Stimulated activated CD4-positive, alpha-beta T cell treated with anti-CD3 and anti-CD28 coated beads, Interleukin-1b, Interleukin-23, amount 100 ng/mL, for 48 hours (primary cell): ENCODE measurements at places on chromosomes 16 and 17.
A peak's percentile ranks its signal among the peaks of the same experiment; 100 is the strongest.

- DNase-seq = no peak
Observed at GRCh38 chr17:57762452-57763395, 17.6 kb upstream of the CCDC182 start.

DNA sequence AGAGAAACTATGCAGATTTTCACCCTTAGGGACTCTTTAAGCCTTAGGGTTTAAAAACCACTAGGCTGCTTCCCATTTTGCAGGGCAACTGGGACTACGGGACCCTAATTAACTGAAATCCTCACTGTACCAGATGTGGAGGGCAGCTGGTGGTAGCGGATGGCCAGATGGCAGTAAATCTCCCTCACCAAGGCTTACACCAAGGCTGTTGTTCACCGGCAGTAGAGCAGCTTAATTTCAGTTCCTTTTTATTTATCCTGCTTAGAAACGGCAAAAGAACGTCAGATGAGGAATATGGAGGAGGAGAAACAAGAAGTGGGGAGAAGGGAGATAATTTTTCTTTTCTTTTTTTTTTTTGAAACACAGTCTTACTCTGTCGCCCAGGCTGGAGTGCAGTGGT is 6.5 kb downstream of the ABHD15 start:
- no peak for DNase-seq

DNA sequence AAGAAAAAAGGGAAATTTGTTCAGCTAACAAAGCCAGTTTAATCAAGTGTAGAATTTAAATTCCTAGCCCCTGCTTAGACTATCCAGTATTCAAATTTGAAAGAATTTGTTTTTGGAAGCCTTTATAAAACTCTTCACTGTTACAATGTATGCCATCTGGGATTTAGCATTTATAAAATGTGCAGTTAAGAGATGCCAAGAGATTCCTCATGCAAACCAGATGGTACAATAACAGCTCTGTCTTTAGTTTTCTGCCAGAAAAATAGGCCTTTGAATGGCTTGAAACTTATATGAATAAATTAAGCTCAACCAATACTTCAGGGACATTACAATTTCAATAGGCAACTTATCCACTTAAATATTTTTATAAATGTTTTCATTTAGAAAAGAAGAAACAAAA is 6.8 kb upstream of the ANKS4B start:
- DNase-seq = no peak

GRCh38 chr17:51120739-51121619 is at the start of gene SPAG9:
TSS of gene SPAG9 (minus strand) at chr17:51120868. CDS start at chr17:51120656, 212 bp downstream.
- DNase-seq = peak; percentile 91

DNA sequence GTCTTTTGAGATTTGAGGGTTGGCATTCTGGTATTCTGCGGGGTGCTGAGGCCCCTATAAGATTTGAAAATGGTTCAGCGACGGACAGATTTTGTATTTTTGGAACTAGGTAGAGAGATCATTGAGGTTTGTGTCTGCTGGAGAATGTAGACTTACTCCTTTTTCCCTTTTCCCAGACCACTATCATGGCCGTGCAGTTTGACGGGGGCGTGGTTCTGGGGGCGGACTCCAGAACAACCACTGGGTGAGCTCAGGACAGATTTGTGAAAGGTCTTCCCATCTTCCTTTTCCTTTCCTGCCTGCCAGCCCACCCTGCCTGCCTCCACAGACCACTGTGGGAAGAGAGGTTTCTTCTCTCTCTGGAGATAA is 572 bp downstream of the PSMB6 start:
- peak; percentile 16 for DNase-seq

DNA sequence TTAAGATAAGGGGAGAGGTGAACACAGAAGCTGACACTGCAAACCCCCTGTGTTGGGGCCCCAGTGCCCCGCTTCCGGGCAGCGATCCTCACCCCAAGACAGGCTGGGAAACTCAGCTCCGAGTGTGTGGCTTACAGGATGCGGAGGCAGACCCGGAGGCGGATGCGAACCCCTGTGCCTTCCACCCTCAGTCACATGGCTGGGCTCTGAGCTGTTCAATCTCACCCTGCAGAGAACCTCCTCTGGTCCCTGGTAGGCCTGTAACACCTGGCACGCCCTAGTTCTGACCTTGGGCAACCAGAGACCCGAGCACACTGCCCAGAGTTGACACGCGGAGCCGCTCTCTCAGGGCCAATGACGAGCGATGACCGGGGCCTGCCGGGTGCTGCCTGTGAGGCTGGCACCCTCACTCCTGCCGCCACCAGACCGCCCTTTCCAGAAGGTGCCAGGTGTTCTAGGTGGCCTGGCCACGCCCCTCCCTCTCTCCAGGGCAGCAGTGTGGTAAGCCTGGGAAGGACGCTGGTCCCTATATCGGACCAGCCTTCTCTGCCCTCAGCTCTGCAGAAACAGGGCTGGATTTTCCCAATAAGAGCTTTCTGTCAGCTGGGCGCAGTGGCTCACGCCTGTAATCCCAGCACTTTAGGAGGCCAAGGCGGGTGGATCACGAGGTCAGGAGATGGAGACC is 23.3 kb downstream of the MEAK7 start:
- no peak for DNase-seq

GRCh38 chr17:6297960-6298359 is 137.0 kb downstream of the AIPL1 start:
- DNase-seq = no peak

- DNase-seq = no peak
Observed at GRCh38 chr16:83781-84615, 6.0 kb downstream of the MPG start.

DNA sequence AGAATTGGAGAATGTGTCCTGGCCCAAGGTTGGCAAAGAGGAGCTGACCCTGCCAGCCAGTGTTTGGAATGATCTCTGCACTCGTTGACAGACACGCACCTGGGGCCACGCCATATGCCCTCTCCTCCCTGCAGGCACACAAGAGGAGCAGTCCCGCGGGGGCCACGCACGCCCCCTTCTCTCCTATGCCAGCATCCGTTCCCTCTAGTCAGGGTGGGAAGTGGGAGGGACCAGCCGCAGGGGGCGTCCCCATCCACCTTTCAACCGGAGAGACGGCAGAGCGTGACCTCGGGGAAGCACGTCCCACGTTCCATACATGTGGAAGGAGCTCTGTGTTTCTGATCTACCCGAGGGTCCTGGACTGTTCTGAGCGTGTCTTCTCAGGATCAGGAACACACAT is 86.9 kb upstream of the ZNF750 start:
- DNase-seq = no peak
